NCI-H1694 treated with DMSO at 0.1 percent for 48 hours (cell line): ENCODE measurements at places on chromosomes 3 and 15.

DNA sequence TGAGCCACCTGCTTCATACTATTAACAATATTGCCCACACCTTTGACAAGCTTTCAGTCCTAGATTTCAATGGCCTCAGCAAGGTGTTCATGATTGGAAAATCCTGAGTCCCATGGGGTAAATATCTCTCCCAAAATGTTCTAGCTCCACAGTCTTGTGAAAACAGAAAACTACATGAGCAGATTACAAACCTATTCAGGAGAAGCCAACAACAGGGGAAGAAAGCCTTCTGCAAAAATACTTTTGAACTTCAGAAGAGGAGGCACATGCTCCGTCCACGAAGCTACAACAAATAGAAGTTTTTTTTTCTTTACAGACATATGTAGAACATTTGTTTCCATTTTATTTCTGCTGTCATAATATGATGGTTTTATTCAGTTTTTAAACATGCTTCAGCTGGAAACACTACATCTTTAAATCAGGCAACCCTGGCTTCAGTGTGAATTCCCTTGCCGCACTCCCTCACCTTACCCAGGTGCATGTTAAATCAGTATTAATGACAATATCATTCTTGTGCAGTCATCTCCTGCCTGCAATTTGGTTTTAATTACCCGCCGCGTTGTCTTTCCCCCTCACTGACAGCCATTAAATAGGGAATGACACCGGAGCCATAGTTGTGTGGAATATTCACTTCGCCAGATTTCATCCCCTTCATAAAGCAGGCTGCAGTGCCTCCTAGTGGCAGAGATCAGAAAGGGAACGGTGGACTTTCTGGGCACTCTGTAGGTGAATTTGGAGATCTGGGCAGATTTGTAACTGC lies 725.5 kb upstream of the ARRDC4 start:
- DNase-seq = no peak

DNA sequence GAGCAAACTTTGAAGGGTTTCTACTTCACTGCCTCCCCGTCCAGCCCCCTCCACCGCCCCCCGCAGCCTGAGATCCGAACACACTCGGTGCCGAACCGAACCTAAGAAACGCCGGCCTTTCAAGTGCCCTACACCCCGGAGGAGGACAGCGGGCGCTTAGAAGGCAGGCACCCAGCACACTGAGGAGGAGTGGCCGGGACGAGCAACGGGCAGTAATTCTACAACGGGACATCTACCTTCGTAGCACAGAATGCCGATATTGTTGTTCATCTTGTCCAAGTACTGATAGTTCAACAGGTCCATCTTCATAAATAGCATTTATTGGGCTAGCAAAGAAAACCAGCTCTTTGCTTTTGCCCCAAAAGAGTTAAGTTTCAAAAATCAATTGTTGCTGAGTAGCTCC lies 513 bp downstream of the VGLL4 start:
- DNase-seq = no peak

DNA sequence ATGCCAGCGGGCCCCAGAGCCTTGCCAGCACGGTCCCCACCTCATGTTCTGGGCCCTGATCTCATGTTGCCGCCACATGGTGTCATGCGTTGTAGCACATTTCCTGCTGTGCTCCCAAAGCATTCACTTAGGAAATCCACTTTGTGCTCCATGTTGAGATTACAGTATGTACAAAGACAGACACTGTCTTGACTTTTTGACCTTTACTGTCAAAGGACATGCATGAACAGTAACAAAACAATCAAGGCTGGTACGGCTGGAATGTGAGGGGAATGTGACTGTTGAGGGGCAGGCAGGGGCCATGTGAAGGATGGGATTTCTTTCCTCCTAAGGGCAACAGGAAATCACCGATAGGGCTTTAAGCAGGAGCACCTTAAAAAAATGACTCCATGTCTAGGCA lies 53.3 kb upstream of the RPL32 start:
- DNase-seq = no peak

- no peak for DNase-seq
Measured at GRCh38 chr3:82561784-82562183, 800.3 kb upstream of the GBE1 start.

GRCh38 chr3:131717493-131717892 lies 214.7 kb upstream of the MRPL3 start:
- no peak for DNase-seq

- DNase-seq = no peak
Measured at GRCh38 chr3:196117809-196118208, 35.9 kb upstream of the TFRC start.

- no peak for DNase-seq
Measured at GRCh38 chr3:25427563-25427941, 511 bp upstream of the RARB start.

GRCh38 chr3:184848934-184849333 lies 37.0 kb downstream of the VPS8 start:
- no peak for DNase-seq

DNA sequence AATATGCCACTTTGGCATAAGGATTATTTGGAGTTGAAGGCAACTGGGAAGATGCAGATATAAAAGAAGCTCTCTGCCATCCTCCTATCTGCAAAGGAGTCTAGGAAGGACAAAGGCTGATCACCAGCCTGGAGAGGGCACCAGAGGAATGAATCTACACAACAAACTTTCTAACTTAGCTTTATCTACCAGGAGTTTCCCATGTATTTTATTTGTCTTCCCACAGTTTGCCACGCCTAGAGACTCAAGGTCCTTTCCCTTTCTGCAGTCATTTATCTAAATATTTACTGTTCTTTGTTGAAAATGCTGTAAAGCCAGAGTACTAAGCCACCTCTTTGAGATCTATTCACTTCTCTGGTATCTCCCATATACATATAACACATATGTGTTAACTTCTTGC lies 32.2 kb downstream of the GPR176 start:
- no peak for DNase-seq

- no peak for DNase-seq
Measured at GRCh38 chr3:43071313-43071893, 34.5 kb downstream of the POMGNT2 start.
